ENCODE measurements at places on chromosomes 6 and 20.

GRCh38 chr6:113936093-113936934 lies 34.6 kb downstream of the HDAC2 start:
- DNase-seq: peak; percentile 77

GRCh38 chr6:42010185-42010891 lies 40.0 kb upstream of the TAF8 start:
- DNase-seq: no peak

DNA sequence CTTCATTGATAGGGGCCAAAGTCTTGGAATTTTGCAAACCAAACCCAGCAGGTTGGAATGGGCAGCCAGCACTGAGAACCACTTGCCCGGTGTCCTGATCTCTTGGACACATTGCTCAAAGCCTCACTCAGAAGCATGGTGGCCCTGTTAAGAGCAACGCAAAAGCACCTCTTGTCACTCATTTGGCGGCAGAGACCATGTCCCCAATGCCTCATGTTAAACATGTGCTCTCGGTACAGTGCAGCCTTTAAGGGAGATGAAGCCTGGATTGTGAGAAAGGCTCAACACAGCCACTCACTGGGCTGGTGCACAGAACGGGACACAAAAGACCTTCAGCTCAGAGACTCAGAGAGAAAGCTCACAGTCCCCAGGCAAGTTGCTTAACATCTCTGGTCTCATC lies 298.4 kb upstream of the PRDM1 start:
- no peak for DNase-seq

GRCh38 chr20:24773751-24774201 lies 175.3 kb upstream of the CST7 start:
- DNase-seq: peak; percentile 93

DNA sequence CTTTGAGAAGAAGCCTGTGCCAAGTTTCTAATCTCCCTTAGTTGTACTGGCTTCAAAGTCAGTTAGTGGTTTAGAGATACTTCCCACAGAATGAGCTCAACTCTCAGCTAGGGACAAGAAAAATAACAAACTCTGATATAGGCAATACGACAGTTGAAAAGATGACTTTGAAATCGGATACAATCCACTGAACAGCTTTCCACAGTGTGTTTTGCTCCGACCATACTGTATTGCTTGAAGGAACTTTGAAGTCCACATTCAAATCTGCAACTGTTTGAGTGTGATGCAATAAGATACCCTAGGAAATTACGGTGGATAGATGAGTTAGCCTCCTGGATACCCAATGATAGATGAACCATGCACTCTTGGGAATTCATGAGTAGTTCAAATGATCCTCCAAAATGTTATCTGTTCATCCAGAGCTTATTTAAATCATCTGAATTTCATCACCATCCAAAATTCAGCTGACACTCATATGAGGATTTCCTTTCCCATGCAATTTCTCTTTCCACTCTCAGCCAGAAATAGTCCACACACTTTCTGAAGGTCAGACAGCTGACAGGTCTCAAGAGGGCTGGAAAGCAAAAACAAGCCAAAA lies 443.8 kb downstream of the HAO1 start:
- peak; percentile 32 for DNase-seq
